Tracheal epithelial cell (primary cell): ENCODE measurements at places on chromosomes 7 and 10. TPM values are rescaled to one million over a fixed set of nuclear protein-coding genes. Genes with fewer than 3 reads are reported as not detected.

The FAM25G gene
- total RNA-seq, result not detected in 2 replicates

The EEPD1 gene
- total RNA-seq, result 4.0 and 8.0 TPM in 2 replicates

The TMEM213 gene
- total RNA-seq, result not detected in 2 replicates

The ATG9B gene
- 0.24 TPM in 1 of 2 replicates, not detected in the other for total RNA-seq

The PARP12 gene
- 14.1 and 43.4 TPM in 2 replicates for total RNA-seq

The ADAM8 gene
- 17.5 and 147 TPM in 2 replicates for total RNA-seq

The HOXA5 gene
- total RNA-seq, result 0.43 and 1.9 TPM in 2 replicates

The VPS37D gene
- total RNA-seq, result 2.6 and 7.2 TPM in 2 replicates

The CDC14C gene
- total RNA-seq, result not detected in 2 replicates
